ENCODE measurements at places on chromosomes 1 and 21.
A peak's percentile ranks its signal among the peaks of the same experiment; 100 is the strongest.

DNA sequence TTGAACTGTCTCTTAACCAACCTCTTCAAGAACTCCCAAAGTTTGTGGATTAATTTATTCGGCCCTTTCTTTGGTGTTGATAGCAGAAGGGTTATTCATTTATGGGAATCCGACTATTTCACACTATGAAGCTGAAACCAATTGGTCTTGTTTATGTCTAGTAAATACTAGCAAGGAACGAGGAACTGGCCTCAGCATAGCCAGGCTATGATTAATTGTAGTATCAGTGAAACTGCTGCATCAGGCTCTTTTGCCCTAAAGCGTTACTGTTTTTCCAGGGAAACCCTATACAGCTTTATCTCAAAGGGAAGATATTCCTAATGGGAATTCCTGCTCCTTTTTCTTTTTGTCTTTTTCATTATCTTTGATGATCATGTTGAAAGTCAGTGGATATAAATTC, 35.1 kb downstream of the CLEC20A start:
- no peak for DNase-seq

- DNase-seq: no peak
These were observed 16.5 kb downstream of the CSTB start for GRCh38 chr21:43759651-43760050.

- peak; percentile 16 for DNase-seq
These were observed 81.1 kb downstream of the PGM1 start for GRCh38 chr1:63674238-63674864.

GRCh38 chr1:150234309-150234565, 1.7 kb downstream of the ANP32E start:
- no peak for DNase-seq

DNA sequence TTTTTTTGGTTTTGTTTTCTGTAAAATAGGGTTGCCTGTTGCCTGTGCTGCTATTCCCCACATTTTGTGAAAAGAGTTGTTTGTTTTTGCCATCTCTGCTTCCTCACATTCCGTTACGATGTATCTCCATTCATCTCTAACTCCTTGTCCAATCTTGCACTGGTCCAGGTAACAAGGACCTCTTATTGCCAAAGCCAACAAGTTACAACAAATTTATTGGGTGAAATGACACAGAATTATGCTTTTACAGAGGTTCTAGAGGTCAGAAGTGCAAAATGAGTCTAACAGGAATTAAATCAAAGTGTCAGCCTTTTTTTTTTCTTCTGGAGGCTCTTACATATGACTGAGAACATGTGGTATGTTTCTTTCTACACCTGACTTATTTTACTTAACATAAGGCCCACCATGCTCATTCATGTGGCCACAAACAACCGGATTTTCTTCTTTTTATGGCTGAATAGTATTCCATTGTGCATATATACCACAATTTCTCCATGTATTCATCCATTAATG, 787.9 kb upstream of the B3GALT2 start:
- no peak for DNase-seq

GRCh38 chr1:166086113-166086883, 80.5 kb downstream of the FAM78B start:
- no peak for DNase-seq

DNA sequence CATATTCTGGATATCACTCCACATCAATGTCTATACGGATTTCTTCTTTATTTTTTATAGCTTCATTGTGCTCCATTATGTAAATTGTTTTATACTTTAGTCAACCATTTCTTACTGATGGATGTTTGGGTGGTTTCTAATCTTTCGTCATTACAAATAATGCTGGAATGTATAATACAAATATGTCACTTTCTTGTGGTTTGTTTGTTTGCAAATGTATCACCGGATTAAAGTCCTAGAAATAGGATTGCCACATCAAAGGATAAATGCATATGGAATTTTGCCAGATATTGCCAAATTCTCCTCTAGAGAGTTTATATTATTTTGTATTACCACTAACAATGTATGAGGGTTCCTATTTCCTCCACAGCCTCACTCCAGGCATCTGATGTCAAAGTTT, 48.7 kb upstream of the PRDM2 start:
- DNase-seq: no peak

- DNase-seq: no peak
These were observed 10.7 kb upstream of the ELOA start for GRCh38 chr1:23732363-23733224.

GRCh38 chr1:220696226-220696862, 6.2 kb downstream of the C1orf115 start:
- no peak for DNase-seq

GRCh38 chr1:106969731-106970130, 86.7 kb upstream of the PRMT6 start:
- DNase-seq: no peak

GRCh38 chr1:160797861-160798273, 1.9 kb downstream of the LY9 start:
- peak; percentile 76 for DNase-seq

DNA sequence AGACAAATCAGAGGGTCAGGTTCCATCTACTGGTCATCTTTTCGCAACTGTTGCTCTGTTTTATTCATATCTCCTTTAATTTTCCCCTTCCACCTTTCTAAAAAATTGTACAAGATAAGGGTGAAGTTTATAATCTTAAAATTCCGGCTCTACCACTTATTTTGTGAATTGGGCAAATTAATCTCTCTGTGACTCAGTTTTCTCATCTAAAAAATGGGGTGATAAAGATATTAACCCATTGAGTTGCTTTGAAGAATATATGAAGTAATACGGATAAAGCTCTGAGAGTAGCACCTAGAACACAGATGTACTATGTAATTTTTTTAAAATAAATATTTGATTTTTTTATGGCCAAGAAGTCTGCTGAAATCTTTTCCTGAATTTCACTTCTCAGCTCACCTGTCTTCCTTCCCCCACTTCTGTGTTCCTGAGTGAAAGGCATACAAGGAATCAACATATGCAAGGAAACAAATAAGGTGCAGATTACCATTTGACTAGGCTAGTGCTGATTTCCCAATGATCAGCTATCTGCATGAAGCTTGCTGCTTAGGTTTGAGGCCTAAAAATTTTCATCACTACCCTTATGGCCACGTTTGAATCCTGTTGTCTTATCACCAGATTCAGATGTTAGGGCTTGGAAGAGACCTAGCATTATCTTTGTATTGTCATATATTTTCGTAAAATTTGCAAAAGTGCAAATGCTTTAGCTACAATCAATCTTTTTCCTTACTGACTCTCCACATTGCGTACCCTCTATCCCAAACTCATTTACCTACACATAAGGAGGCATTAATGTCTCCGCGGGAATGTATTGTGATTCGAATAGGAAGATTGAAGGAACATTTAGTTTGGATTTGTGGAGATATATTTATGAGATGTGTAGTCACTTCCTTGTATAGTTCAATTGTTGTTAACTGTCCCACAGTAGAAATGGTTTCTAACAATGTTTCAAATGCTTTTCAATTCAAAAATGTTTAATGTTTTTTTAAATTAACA, 718.3 kb upstream of the PTBP2 start:
- DNase-seq: no peak

GRCh38 chr21:41899426-41900202, 20.5 kb upstream of the PRDM15 start:
- DNase-seq: peak; percentile 60

DNA sequence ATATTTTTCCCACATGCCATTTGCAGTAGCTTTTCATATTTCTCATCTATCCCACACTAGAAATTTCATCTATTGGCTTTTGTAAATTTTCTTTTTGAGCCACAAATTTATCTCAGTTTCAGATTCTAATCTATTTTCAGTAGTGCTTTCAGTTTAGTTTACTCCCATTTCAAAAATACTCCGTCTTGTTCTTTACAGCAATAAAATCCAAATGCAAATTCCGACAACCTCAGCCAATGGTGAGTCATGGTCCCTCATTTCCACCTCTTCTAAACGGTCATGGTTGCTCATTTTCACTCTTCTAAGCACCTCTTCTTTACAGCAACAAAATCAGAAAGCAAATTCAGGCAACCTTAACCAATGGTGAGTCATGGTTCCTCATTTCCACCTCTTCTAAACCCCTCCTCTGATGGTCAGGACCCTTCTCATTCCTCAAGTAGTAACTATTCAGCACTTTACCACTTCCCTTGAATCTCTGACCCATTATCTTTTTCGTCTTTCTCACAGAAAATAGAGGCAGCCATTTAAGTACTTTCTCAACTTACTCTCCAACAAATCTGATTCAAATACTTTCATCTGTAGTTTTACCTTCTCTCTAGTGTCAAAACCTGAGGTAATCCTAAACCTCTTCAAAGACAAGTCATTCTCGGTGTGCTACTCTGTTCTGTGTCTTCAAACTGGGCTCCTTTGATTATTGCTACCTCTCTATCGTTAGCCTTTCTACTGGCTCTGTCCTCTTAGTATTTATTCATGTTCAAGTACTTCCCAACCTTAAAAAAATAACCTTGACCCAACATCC, 34.4 kb downstream of the C21orf91 start:
- DNase-seq: peak; percentile 85

GRCh38 chr1:43536196-43536863, 5.6 kb downstream of the PTPRF start:
- no peak for DNase-seq

DNA sequence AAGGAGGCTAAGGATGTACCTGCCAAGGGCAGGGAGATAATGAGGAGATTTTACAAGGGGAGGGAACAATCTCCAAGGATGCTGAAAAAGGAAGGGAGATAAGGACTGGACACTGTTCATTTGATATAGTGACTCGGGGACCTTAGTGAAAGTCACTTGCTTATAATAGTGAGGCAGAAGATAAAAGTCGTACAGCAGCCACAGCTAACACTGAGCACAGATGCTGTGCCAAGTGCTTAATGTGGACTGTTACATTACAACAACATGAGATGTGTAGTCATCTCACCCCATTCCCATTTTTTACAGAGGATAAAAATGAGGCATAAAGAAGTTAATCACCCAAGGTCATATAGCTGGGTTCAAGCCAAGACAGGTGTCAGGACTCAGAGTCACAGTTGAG, 181.9 kb downstream of the FGGY start:
- no peak for DNase-seq

DNA sequence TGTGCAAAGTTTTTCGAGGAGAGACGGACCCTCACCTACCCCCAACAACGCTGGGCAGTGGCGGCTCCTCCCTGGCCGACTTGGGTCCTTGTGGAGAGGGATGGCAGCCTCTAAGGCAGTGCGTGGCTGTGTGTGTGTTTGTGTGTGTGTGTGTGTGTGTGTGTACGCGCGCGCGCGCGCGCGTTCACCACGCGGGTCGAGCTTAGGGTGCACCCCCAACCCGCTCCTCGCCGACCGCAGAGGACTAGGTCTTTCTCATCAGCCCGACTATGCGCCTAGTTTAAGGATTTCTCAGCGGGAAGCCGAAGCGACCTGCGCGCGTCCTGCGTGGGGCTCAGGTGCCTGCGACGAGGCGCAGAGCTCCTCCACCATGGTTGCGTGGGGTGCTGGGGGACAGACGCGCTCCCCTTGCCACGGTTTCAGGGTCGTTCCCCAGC, 940 bp downstream of the SOX13 start:
- DNase-seq: no peak

GRCh38 chr1:242083742-242084141, 84.8 kb upstream of the MAP1LC3C start:
- DNase-seq: no peak

DNA sequence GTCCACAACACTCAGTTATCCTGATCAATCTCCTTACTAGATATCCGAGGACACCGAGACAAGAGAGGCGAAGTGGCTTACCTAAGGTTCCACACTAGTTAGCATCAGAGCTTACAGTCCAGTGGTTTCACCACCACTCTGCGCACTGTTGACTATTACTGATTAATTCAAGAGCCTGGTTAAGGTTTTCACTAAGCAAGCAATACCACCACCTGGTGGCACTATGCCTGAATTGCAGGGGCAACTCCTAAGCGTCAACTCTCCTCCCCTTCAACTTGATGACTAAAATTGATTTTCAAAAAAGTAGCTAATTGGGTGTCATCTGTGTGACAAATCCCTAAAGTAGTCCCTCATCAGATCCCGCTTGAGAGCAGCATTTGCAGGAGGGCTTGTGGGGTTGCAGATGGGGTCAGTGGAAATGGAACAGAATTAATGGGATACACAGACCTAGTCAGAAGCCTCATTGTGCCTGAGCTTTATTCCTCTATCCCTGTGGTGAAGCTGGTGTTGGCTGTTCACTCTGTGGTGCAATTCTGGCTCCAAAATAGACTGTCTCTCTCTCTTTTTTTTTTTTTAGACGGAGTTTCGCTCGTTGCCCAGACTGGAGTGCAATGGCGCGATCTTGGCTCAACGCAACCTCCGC, 9.1 kb downstream of the TTC22 start:
- DNase-seq: peak; percentile 59

- DNase-seq: peak; percentile 95
These were observed 36.8 kb upstream of the RUNX3 start for GRCh38 chr1:24966724-24967346.

DNA sequence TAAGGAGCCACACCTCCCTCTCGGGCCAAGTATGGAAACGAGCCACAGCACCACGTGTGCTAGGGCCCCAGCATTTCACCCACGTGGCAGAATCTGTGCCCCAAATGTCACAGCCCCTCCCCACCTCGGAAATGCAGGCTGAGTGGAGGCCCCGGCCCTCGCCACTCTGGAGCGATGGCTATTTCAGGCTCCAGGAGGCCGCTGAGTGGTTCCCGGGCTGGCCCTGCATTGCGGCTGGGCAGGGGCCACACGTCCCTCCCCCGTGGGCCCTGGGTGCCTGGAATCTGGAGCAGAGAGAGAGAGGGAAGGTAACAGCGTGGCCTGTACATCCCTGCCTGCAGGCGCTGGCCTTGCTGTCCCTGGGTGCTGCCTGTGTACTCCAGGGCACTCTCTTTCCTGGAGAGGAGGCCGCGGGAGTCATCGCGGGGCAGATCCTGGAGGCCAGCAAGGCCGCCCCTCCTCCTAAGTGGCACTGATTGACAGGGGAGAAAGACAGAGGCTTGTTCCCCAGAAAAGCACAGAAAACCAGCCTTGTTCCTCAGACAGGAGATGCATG, 68.0 kb upstream of the TRAPPC10 start:
- DNase-seq: no peak

GRCh38 chr1:5455056-5455455, 537.2 kb downstream of the NPHP4 start:
- no peak for DNase-seq
